ENCODE measurements at places on chromosomes 13 and 19.

GRCh38 chr19:13796301-13797057 is 1.2 kb downstream of the ZSWIM4 start:
- peak; percentile 77 for DNase-seq

- no peak for DNase-seq
Measured at GRCh38 chr19:38095411-38096308, 128.4 kb downstream of the DPF1 start.

DNA sequence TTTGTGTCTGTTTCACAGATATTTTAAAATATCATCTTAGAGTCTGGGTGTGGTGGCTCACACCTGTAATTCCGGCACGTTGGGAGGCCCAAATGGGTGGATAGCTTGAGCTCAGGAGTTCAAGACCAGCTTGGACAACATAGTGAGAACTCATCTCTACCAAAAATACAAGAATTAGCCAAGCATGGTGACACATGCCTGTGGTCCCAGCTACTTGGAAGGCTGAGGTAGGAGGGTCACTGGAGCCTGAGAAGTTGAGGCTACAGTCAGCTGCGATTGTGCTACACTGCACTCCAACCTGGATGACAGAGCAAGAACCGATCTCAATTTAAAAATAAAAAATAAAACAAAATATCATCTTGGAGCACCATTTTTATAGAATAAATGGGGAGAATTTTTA is 1247.6 kb upstream of the MIR17HG start:
- no peak for DNase-seq

- no peak for DNase-seq
Measured at GRCh38 chr19:1003283-1003682, 3.1 kb downstream of the GRIN3B start.

DNA sequence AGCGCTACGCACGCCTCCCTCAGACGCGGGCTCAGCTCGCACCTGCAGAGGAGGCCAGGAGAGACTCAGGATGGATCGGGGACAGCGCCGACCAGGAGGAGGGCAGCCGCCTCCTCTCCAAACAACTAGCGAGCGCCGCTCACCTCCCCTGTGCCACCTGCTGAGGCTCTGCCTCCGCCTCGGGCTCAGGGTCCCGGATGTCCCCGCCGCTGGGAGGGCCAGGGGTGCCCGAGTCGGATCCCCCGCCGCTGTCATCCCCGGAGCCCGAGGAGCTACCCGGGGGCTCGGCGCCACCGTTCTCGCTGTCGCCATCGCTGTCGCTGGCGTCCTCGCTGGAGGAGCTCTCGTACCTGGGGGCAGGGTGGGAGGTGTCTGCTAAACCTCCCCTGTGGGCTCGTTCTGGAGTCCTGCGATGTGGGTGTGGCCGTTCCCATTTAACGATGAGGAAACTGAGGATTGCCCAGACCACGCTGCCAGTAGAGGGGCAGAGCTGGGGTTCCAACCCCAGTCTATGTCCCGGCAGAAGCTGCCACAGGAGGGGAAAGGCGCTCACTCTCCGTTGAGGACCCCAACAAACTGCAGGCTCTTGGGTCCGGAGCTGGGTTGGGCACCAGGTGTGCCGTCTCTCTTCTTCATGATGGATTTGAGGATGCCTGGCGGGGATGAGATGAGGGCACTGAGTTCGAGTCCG is 9.2 kb downstream of the KANK3 start:
- no peak for DNase-seq

DNA sequence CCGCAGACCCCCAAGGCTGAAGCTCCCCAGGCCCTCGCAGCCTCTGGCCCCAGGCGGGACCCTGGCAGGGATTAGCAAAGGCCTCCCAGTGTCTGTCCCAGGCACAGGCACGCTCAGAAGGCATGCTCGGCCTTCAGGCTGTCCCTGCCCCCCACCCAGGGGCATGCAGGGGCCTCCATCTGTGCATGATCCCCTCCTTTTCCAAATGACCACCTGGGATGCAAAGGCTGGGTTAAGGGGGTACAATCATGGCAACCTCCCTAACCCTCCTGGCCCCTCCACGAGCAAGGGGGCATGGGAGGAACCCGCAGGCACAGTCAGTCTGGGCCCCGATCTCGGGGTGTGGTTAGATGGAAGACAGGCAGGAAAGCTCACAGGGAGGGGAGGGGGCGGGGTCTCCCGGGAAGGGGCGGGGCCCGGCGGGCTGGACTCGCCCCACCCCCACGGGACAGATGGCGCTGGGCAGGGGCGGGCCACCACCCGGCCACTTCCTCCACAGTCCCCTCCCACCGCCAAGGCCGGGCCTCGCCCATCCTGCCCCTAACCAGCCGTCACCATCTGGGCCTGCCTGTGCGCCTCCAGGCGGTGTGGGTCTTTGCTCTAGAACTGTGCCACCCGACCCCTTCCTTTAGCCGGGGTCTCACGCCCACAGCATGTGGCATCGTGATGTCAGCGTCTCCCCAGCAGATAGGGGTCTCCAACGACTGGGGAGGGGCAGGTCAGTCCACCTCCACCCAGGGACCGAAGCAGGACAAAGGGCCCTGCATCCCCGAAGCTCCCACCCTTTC is 7.0 kb upstream of the REXO1 start:
- DNase-seq: no peak

DNA sequence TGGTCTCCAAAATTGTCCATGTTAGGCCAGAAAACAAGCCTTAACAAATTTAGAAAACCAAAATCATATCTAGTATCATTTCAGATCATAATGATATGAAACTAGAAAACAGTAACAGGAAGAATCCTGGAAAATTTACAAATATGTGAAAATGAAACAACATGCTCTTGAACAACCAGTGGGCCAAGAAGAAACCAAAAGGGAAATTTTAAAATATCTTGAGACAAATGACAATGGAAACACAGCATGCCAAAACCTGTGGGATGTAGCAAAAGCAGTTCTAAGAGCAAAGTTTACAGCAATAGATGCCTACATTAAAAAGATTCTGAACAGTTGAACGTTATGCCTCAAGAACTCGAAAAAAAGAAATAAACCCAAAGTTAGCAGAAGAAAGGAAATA is 32.6 kb downstream of the VWA8 start:
- no peak for DNase-seq

GRCh38 chr13:60893801-60894200 is 496.8 kb downstream of the TDRD3 start:
- DNase-seq: no peak

DNA sequence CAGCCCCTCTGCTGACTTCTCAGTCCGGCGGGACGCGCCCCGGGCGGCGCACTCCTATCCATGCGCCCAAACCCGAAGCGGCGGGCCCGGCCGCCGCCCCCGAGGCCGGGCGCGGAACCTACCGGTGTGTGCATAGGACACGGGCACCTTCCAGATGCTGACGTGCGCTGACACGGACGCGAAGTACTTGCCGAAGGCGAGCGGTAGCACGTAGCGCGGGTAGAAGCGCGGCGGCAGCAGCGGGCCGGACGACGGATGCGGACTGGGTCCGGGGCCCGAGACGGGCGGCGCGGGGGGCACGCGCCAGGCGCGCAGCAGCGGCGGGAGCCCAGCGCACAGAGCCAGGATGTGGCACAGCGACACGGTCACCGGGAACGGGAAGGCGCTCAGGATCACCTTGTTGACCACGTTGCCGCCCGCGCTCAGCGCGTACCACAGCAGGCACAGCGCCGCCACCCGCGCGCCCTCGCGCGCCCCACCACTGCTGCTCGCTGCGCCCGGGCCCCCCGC is 338 bp downstream of the SLC35E1 start:
- DNase-seq: no peak

GRCh38 chr13:100680131-100680530 is 5.5 kb upstream of the TMTC4 start:
- no peak for DNase-seq
